ENCODE measurements at places on chromosomes 3 and 15.

- DNase-seq = no peak
Measured at GRCh38 chr3:37701734-37702433, 159.8 kb upstream of the CTDSPL start.

- no peak for DNase-seq
Measured at GRCh38 chr3:11591391-11592282, 52.1 kb downstream of the VGLL4 start.

- DNase-seq = no peak
Measured at GRCh38 chr15:91849749-91850161, 3.8 kb upstream of the SLCO3A1 start.

DNA sequence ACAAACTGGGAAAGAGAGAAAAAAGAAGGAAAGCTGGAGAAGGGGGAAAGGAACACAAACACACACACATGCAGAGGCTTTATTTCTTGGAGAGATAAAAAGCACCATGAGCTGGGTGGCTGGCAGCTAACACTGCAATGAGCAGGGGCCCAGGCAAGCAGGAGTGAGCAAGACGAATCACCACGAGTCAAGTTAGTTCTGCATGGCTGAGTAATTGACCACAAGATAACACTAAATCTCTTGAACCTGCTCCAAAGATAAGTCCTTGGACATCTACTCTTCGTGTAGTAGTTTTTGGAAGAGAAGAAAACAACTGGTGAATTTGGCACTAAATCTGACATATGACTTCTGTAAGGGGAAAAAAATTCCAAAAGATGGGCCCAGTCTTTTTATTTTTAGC is 100.9 kb downstream of the MYO5A start:
- no peak for DNase-seq

GRCh38 chr3:151835751-151836525 is 22.0 kb downstream of the AADAC start:
- DNase-seq = no peak

All from mesenteric fat pad (tissue), 1 donor.